ENCODE measurements at places on chromosomes 3 and 15. TPM values are rescaled to one million over a fixed set of nuclear protein-coding genes. Genes with fewer than 3 reads are reported as not detected.

Gene PRTG
- total RNA-seq = 1.7 TPM

Gene OIP5
- total RNA-seq = not detected

Gene SH2D7
- not detected for total RNA-seq

Gene TFG
- 66.6 TPM for total RNA-seq

Gene LMAN1L
- 0.66 TPM for total RNA-seq

Gene MESP1
- total RNA-seq = 0.83 TPM

Gene FAM3D
- total RNA-seq = not detected

Gene ARL8B
- total RNA-seq = 40.6 TPM

Gene TATDN2
- total RNA-seq = 15.6 TPM

Gene DAZL
- not detected for total RNA-seq

Gene P2RY14
- total RNA-seq = 12.8 TPM

Gene CCDC54
- not detected for total RNA-seq

Gene CORO2B
- 8.9 TPM for total RNA-seq

Gene DUOXA2
- 0.42 TPM for total RNA-seq

Gene SAMMSON
- 2.8 TPM for total RNA-seq

Gene TAGLN3
- 0.83 TPM for total RNA-seq

Gene MYZAP
- 247 TPM for total RNA-seq

Gene IL17RD
- total RNA-seq = 6.1 TPM

Gene ZNF445
- 10.2 TPM for total RNA-seq

Gene DPPA4
- total RNA-seq = not detected

Gene RGMA
- 101 TPM for total RNA-seq

Gene ESYT3
- 1.1 TPM for total RNA-seq

Gene LYZL4
- not detected for total RNA-seq

Gene SLC30A4
- total RNA-seq = 9.4 TPM

Gene CNBP
- total RNA-seq = 523 TPM

Gene AGBL1
- not detected for total RNA-seq

Gene NRG4
- total RNA-seq = not detected

Gene OXTR
- 0.42 TPM for total RNA-seq

Gene CRYGS
- 2.0 TPM for total RNA-seq

Gene ALDH1L1
- 31.5 TPM for total RNA-seq

Gene LINGO1
- not detected for total RNA-seq

Gene BFSP2
- not detected for total RNA-seq

Gene RTP3
- not detected for total RNA-seq

Data from esophagus muscularis mucosa (tissue), 4 donors.